ENCODE measurements at places on chromosomes 1 and 21.

DNA sequence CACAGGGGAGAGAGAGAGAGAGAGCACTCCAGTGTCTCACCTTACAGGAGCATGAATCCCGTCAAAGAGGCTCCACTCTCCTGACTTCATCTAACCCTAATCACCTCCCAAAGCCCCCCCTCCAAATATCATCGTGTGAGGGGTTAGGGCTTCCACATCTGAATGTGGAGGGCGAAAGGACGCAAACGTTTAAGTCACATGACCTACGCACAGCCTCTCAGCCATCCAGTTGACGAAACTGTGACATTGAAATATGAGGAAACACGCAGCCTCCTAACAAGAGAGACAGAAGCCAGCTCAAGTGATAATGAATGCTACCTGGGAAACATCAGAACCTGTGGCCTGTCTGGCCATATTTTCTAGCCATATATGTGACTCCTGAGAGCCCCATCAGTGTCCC is 63.7 kb downstream of the MATN1 start:
- DNase-seq: no peak

GRCh38 chr1:56576880-56577405 is 2.4 kb downstream of the PLPP3 start:
- DNase-seq: peak; percentile 66

- DNase-seq: no peak
These were observed 15.2 kb upstream of the PDIK1L start for GRCh38 chr1:26096471-26096870.

DNA sequence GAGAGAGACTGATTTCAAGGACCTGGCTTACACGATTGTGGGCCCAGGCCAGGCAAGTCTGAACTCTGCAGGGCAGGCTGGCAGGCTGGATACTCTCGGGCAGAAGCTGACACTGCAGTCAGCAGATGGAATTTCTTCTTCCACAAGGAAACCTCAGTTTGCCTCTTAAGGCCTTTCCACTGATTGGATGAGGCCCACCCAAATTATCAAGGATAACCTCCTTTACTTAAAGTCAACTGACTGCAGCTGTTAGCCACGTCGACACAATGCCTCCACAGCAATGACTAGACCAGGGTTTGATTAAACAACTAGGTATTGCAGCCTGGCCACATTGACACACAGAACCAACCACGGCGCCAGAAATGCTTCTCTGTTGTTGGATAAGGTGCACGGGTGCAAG is 130.5 kb downstream of the PSMG1 start:
- DNase-seq: no peak

GRCh38 chr21:37253991-37254390 is 13.1 kb downstream of the VPS26C start:
- DNase-seq: no peak

DNA sequence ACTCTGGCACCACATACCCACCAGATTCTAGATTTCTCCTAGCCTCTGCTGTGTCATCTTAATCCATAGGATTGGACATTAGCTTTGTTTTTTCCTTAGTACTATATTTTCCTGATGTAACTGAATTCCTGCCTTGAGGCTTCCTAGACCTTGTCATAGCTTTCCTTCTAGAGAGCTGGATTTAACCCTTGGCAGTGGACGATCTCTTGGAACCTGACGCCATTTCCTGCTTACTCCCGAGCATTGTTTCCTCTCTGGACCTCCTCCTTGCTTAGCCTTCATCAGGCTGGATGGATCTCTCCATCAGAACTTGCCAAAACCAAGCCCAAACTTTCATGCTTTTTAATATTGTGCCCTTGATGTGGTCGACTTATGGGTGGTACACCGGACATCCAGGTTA is 1.5 kb downstream of the APOBEC4 start:
- no peak for DNase-seq

- DNase-seq: no peak
These were observed 113.3 kb upstream of the PTGFR start for GRCh38 chr1:78377356-78377928.

GRCh38 chr1:197807216-197807615 is 31.9 kb upstream of the DENND1B start:
- no peak for DNase-seq

Data from kidney glomerular epithelial cell (primary cell).